ENCODE measurements at places on chromosomes 7 and 10. TPM values are rescaled to one million over a fixed set of nuclear protein-coding genes. Genes with fewer than 3 reads are reported as not detected.
A peak's percentile ranks its signal among the peaks of the same experiment; 100 is the strongest.

DNA sequence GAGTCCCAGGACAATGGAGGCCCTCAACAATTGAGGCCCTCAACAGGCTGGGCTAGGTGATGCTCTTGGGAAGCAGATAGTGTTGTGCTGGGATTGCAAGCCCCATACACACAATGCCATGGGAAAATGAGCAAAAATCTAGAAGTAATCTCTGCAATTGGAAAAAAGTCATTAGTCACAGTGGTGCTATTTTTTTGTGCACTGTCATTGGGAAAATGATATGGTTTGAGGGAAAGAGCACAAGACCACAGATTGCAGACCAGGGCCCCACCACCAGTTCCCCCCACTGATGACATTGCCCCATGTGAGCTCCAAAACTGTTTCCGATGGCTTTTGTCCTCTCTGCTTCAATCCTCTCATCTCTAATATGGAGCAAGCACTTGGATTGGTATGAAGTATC lies 1.9 kb downstream of the KCTD7 start:
- DNase-seq, result no peak

CDK1 gene
- polyA plus RNA-seq, result 68.1 TPM

DNA sequence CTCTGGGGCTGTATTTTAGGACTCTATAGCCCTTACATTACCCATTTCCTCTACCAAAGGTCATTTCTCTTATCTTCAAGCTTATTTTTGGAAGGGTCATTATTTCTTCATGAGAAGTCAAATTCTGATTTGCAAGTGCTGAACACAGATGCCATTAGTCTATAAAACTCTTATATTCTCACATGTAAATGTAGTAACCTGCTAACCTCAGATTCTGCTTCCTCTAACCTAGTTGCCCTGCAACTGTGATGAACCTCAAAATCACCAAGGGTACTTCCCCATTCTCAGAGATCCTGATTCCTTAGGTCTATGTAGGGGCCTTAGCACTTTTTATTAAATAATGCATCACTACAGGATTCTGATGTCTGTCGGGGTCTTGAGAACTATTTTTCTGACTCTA lies 6.3 kb downstream of the FAS start:
- no peak for DNase-seq

GRCh38 chr7:15219758-15220157 lies 317.2 kb upstream of the DGKB start:
- DNase-seq, result no peak

GRCh38 chr10:131350660-131351059 lies 39.1 kb upstream of the TCERG1L start:
- no peak for DNase-seq

UCN3 gene
- 0.34 TPM for polyA plus RNA-seq

CCDC172 gene
- polyA plus RNA-seq, result not detected

- DNase-seq, result peak; percentile 98
Observed at GRCh38 chr7:26667514-26668133, 196.8 kb downstream of the SKAP2 start.

GPR22 gene
- 0.13 TPM for polyA plus RNA-seq

GRCh38 chr7:2104107-2104710 lies 128.5 kb downstream of the MAD1L1 start:
- DNase-seq, result peak; percentile 87

DNA sequence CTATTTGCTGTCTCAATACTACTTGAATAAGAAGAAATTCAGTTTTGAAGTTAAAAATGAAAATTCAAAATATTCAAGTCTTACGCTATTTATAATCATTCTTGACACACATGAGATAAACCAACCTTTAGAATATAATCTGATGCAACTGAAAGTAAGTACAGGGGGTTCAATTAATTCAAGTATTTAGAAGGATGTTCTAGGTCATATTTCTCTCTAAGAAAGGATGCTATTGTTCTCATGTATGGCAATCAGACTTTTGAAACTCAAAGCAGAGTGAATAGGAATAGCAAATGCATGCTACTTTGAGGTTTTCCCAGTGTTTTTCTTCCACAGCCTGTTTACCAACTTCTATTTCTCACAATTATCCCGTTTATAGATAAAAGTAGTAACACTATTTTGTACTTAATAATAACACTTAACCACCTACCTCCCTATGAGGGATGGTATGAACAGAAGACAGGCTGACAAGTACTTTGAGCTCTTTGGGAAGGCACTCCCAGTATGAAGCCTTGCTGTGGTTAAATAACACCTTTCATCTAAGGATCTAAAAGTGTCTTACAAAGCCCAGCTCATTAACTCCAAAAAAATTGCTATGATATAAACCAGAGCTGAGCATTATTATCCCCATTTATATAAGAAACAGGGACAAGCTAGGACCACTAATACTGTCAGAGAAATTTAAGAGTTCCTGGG lies 18.0 kb upstream of the SPOCK2 start:
- no peak for DNase-seq

DNA sequence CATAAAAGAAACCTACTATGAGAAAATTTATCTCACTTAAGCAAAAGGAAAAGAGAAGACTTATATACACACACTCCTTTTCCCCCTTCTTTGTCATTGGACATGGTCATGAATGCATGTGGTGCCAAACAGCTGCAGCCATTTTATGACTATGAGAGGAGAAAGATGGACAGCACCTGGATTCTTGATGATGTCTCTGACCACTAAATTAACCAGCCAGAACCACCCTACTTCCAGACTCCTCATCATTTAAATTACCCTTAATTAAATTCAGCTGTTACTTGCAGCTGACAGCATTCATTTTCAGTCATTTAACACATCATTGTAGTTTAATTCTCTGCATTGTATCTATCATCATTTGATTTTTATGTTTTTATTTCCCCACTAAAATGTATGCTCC lies 379.0 kb upstream of the HPS1 start:
- DNase-seq, result no peak

KCNIP2 gene
- polyA plus RNA-seq, result 7.3 TPM

SPAM1 gene
- polyA plus RNA-seq, result not detected

DNA sequence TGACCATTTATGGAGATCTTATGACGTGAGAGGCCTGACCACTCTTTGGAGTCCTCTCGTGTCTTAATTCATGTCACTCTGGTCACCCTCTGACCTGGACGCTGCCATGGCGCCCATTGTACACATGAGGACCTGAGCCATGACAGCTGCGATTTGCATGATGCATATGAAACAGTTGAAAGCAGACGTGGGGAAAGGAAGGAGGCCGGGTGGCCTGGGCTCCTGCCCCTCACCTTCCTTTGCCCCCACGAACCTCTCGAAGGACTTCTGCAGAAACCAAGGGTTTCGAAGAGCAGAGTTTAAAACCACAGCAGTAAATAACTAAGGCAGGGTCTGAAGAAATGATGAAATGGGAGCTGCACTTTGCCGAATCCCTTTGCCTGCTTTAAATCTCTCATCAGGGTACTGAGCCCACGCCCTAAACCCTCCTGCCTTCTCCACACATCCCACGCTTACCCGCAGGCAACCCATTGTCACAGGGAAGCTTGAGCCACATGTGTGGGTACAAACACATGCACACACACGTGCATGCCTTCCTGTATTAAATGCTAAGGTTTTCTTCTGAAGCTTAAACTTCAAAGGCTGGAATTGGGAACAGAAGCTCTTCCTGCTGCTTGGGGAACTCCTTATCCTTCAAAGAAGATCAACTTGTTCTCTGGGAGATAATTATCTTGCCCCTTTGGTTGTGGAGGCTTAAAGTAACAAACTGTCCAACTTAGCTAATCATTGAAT lies 11.7 kb upstream of the CALML3 start:
- DNase-seq, result no peak

GRCh38 chr7:127347567-127348246 lies 44.8 kb downstream of the ZNF800 start:
- DNase-seq, result peak; percentile 57

- DNase-seq, result no peak
Observed at GRCh38 chr10:22309180-22310000, 6.8 kb upstream of the COMMD3 start.

TECPR1 gene
- 28.5 TPM for polyA plus RNA-seq

DNA sequence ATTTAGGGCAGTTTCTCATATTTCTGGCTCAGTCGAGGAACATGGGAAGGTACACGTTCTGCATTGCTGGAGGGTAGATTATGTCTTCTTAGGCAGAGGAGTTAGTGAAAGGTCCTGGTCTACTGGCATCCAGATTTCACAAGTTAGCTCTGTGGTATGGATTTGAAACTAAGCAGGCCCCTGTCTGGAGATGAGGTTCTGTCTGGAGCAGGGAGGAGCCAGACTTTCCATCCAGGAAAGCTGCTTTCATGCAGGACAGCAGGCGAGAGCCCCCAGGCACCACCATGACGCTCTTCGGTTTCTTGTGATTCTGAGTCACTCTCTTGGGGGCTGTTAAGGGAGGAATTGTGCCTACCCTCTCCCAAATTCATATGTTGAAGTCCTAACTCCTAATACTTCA lies 184.3 kb downstream of the KIAA1217 start:
- DNase-seq, result no peak

LRRC18 gene
- not detected for polyA plus RNA-seq

HMX3 gene
- polyA plus RNA-seq, result 0.07 TPM
